ENCODE measurements at places on chromosomes 11 and 22.

- DNase-seq: peak; percentile 73
Observed at GRCh38 chr11:133966921-133967598, 10.3 kb upstream of the IGSF9B start.

GRCh38 chr11:133507185-133507584 is 25.1 kb downstream of the OPCML start:
- DNase-seq: no peak

- DNase-seq: no peak
Observed at GRCh38 chr22:29780748-29781676, 13.8 kb downstream of the UQCR10 start.

DNA sequence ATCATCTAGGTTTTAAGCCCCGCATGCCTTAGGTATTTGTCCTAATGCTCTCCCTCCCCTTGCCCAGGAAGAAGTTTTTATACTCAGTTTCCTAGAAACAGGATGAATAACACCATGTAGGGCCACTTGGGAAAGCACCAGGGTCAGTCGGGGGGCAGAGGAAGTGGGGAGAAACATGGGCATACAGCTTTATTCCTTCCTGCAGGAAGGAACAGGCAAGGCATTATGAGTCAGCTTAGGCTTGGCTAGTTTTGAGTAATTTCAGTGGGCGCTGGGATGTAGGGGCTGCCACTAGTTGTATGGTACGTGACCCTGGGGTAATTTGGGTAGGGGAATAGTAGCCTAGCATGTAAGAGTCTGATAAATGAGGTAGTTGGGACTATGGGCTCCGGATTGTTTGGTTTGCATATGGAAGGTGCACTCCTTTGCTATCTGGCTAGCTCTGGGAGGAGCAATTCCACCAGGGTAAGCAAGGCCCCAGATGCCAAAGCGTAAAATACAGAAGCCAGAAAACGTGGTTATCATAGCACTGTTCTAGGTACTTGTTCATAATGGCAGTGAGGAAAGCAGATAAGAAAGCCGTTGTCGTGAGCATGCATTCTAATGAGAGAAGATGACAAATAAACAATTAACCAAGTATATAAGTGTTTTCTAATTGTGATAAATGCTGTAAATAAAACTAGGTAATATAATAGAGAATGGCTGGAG is 24.8 kb downstream of the ACER3 start:
- no peak for DNase-seq

DNA sequence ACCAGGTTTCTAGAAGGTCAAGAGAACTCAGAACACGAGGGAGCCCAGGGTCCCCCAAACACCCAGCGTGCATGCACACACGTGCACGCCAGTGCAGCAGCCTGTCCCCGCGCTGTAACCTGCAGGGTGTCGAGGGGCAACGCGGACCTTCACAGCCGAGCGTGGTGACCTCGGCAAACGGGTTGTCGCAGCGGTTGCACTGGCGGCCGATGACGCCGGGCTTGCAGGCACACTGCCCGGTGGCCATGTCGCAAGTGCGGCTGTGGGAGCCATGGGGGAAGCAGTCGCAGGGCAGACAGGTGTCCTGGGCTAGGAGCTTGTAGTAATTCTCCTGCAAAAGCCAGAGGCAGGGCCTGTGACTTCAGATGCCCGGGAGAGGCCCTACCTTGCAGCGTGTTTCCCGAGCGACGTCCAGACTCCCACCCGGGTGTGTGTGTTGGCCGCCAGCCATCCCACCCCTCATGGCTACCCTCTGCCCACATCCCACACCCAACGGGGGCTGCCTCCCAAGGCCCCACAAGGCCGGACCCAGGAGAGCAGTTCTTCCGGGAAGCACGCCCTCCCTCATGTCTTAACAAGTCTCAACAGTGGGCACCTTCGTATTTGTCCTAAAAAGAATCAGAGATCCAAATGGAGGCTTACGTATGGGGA is 56.1 kb downstream of the TRMU start:
- no peak for DNase-seq

- no peak for DNase-seq
Observed at GRCh38 chr11:117715801-117716200, 81.2 kb downstream of the DSCAML1 start.

DNA sequence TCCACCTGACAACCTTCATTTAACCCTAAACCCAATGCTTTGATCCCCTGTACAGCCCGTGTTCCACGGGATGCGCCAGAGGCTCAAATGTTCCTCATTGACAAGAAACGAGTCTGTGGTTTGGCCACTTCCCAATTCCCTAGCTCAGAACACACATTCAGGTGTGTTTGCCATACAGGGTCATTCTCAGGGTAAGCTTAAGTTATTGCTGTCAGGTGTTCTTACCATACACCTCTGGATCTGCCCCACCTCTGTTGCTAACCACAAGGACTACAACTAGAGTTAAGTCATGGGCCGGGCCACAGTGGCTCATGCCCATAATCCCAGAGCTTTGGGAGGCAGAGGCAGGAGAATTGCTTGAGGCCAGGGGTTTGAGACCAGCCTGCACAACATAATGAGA is 45.6 kb upstream of the POLD3 start:
- no peak for DNase-seq

- no peak for DNase-seq
Observed at GRCh38 chr11:8701891-8702597, 19.5 kb downstream of the RPL27A start.

- DNase-seq: no peak
Observed at GRCh38 chr11:106457727-106458126, 380.3 kb downstream of the AASDHPPT start.

DNA sequence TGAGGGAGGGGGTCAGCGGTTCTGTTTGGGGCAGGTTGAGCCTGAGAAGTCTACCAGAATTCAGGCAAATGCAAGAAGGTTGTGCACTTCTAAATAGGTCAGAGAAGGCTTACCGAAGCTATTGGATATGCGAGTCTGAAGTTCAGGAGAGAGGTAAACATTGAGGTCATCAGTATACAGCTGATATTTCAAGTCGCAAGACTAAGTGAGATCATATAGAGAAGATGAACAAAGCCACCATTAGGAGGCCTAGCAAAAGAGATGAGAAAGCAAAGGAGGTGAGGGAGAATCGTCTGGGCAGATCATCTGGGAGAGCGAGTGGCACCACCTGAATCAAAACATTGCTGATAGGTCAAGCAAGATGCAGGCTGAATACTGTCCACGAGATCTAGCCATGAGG is 430.6 kb downstream of the BUD13 start:
- DNase-seq: no peak

- DNase-seq: no peak
Observed at GRCh38 chr11:65859812-65860277, 388 bp upstream of the MUS81 start.

- no peak for DNase-seq
Observed at GRCh38 chr11:8231979-8232378, 31.7 kb downstream of the LMO1 start.

DNA sequence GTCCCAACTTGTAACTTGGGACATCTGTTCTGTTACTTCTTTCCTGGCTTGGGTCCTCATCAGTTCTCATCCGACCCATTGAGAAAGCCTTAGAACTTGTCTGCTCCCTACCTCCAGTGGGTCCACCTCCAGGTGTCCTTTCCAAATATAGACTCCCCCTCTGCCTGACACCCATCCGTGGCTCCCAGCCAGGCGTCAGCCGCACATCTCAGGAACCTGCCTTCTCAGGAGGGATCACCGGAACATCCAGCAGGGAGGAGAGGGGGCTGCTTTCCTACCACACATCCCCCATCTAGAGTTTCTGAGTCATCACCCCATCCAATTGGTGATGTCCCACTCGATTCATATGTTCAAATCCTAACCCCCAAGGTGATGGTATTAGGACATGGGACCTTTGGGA is 36.5 kb downstream of the C11orf91 start:
- DNase-seq: no peak

DNA sequence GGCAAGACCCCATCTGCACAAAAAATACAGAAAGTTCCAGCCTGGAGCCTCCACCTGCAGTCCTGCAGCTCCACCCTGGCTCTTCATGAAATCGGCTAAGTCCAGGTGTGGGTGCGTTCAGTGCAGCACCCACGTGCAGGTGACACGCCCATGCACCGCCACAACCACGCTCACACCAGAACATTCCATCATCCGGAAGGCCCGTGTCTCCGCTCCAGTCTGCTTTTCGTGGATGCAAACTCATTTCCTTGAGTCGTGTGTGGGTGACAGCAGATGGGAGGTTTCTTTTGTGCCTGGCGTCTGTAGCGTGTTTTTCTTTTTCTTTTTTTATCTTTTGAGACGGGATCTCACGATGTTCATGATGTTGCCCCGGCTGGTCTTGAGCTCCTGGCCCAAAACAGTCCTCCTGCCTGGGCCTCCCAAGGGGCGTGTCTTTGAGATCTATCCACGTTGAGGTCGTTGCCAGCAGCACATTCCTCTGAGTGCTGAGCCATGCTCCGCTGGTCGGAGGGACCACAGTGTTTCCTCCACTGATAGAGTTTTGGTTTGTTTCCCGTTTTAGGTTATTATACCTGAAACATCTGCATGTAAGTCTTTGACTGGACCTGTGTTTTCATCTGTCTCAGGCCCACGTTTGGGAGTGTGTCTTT is 7.2 kb downstream of the PTDSS2 start:
- DNase-seq: no peak

DNA sequence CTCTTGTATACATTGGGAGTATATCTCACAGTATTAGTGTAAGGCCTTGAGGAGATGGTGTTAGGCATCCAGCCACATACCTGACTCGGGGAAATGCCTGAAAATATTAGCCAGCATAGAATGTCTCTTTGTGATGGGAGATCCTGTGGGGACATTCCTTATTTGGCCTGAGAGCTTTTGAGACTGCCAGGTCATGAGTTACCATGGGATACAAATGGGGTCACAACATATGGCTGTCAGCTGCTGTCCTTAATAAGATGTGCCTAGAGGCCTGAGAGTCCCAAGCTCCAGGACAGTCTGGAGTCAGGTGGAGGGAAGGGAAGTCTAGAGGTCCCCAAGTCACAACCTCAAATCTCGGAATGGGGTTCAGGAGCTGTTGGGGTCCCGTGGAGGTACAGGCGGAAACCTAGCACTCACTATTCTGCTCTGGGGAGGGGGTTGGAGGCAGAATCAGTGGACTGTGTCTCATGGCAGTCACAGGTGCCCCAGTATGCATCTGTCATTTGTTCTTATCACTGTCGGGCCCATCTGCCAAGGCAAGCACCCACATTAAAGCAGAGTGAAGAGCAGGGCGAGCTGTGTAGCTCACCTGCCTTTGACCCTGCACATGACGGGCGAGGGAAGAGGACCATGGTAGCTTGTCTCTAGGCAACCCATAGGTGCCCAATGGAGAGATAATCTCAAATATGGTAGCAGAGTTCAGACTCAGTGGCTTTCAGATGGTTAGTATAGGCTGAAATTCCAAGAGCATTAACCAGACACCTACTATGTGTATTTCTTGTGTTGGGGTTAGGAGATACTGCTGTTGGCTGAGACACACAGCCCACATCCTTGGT is 29.9 kb downstream of the KCNQ1OT1 start:
- peak; percentile 27 for DNase-seq

- no peak for DNase-seq
Observed at GRCh38 chr11:44804449-44805437, 78.0 kb downstream of the TSPAN18 start.

- DNase-seq: no peak
Observed at GRCh38 chr11:26777372-26777808, 55.5 kb upstream of the SLC5A12 start.

DNA sequence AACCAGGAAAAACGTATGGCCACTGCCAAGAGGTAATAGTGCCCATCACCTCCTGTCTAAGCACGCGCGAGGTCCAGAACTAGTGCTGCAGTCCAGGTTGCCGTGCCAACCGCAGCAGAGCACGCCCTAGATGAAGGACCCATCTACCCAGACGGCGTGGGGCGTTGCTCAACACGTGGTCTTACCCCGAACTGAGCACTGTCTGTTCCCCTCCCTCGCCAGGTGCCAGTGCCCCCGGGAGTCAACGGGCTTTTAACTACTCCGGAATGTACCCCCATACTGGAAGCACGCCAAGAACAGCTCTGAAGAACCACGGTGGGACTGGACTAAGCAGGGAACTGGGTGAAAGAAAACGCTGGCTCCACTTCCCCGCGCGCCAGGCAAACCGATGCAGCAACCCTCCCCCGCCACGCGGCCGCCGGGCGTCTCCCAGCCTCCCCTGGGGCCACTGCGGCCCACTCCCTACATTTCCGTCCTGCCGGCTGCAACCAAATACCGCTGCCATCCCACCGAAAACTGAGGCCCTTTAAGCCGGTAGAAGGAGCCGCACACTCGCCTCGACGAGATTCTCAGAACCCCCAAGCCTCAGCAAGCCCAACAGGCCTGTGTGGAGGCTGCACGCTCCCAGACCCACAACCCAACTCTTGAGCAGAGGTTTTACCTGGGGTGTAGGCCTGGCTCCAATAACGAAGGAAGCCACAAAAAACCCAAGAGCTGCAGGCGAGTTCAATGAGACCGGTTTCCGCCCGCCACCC is at the start of gene HSPA8:
TSS of gene HSPA8 (minus strand) at position 734 of the 755 bp plus-strand sequence. CDS start 812 bp downstream, outside the sequence.
- peak; percentile 90 for DNase-seq

GRCh38 chr22:25146307-25146706 is 53.4 kb upstream of the CRYBB3 start:
- no peak for DNase-seq

DNA sequence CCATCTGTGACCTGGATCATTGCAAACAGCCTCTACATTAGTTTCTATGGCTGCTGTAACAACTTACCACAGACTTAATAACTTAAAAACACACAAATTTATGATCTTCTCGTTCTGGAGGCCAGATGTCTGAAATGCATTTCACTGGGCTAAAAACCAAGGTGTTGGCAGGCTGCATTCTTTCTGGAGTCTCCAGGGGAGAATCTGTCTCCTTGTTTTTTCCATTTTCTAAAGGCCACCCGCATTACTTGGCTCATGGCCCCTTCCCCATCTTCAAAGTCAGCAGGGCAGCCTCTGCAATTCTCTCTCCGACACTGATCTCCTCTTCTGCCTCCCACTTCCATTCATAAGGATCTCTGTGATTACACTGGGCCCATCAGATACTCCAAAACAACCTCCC is 11.6 kb downstream of the SCGB1A1 start:
- no peak for DNase-seq

- no peak for DNase-seq
Observed at GRCh38 chr11:19777039-19777376, 64.4 kb downstream of the NAV2 start.

DNA sequence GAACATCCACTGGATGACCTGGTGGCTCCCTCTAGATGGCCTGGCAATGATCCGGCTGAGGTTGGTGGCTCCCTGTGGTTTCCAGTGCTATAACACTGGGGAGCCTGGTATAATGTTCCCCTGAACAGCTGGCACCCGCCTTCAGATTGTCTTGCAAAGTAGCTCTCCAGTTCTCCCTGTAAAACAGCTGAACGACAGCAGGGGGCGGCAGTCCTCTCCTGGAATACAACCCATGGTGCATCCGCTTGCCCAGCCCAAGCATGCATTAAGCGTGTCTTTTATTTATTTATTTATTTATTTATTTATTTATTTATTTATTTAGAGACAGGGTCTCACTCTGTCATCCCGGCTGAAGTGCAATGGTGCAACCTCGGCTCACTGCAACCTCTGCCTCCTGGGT is 258.9 kb downstream of the BUD13 start:
- DNase-seq: no peak

DNA sequence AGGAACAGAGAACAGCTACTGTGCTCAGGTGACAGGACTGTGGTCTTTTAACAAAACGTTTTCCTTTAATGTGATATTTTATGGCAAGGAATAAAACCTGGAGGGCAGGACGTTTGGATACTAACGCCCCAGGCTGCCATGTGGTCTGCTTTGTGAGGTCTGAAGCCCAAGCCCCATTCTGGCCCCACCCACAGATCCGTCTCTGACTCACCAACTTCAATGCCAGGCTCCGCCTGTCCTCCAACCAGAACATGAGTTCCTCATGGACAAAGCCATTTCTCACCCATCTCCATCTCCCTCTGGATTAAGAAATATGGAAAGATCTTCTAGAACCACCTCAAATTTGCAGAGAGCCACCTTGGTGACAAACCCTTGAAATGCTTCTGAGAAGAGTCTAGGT is 148.8 kb downstream of the CRYBB2 start:
- no peak for DNase-seq

GRCh38 chr11:83000381-83000780 is 71.3 kb downstream of the RAB30 start:
- DNase-seq: no peak
